Endothelial cell (in vitro differentiated cells): ENCODE measurements at places on chromosomes 12 and 14. TPM values are rescaled to one million over a fixed set of nuclear protein-coding genes. Genes with fewer than 3 reads are reported as not detected.

FAM186B gene
- 1.9 TPM for total RNA-seq

MAGOHB gene
- total RNA-seq, result 23.8 TPM

PTGDR gene
- total RNA-seq, result 0.23 TPM

GRCh38 chr14:94924189-94924588 lies 154.3 kb upstream of the GSC start:
- no peak for DNase-seq

- no peak for DNase-seq
These were observed 114.9 kb upstream of the PWP1 start for GRCh38 chr12:107570721-107571120.

DNA sequence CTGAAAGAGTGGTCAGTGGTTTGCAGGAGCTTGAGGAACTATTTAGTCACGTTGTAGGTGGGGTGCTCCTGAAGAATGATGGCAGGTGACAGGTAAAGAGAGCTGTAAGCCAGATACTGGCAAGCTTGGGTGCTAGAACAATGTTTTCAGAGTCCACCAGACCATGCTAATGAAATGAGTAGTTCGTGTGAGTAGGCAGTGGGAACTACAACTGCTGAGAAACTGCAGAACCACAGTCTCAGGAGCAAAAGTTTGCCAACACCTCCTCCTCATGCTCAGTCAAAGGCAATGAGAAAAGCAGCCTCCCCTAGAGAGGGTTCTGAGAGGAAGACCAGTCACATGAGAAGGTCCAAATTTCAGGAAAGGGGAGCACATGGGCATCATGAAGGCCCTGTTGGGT lies 91.3 kb downstream of the PRKD1 start:
- no peak for DNase-seq

GRCh38 chr12:30197392-30198057 lies 413.8 kb upstream of the TMTC1 start:
- no peak for DNase-seq

DNA sequence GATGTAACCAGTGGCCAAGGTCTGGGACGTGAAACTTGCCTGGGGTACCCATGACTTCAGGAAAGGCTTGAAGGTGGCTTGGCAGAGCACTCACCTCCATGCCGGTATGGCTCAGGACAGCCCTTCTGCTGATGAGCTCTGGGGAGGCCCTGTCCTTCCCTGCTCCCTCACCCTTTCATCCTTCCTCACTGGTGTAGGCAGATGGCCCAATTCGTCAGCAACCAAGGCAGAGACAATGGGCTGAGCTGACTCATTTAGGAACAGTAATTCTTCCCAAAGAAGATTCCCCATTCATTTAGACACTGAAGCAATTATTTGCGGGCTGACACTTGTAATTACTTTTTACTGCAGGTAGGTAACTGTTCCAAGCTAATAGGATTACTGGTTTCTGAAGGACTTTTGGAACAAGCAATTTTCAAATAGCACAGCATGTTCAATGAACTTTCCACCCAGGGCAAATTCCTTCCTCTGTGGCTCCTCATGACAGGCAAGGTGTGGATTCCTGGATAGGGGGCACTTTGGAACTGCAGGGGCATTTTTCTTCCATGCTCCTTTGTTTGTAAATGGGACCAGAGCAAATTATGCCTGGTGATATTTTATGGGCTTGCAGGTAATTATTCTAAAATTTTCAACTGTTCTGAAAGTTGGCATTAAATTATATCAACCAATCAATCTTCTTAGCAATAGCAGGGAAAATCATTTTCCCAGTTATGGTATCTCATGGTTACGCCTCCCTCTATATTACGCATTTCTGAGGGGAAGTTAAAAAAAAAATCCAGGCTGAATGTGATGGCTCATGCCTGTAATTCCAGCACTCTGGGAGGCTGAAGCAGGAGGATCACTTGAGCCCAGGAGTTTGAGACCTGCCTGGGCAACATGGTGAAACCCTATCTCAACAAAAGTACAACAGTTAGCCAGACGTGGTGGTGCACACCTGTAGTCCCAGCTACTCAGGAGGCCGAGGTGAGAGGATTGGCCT lies 24.1 kb upstream of the NRDE2 start:
- no peak for DNase-seq

GRCh38 chr12:14207905-14208551 lies 157.5 kb upstream of the ATF7IP start:
- no peak for DNase-seq

- no peak for DNase-seq
These were observed 9.7 kb upstream of the HCAR1 start for GRCh38 chr12:122740351-122740750.

DNA sequence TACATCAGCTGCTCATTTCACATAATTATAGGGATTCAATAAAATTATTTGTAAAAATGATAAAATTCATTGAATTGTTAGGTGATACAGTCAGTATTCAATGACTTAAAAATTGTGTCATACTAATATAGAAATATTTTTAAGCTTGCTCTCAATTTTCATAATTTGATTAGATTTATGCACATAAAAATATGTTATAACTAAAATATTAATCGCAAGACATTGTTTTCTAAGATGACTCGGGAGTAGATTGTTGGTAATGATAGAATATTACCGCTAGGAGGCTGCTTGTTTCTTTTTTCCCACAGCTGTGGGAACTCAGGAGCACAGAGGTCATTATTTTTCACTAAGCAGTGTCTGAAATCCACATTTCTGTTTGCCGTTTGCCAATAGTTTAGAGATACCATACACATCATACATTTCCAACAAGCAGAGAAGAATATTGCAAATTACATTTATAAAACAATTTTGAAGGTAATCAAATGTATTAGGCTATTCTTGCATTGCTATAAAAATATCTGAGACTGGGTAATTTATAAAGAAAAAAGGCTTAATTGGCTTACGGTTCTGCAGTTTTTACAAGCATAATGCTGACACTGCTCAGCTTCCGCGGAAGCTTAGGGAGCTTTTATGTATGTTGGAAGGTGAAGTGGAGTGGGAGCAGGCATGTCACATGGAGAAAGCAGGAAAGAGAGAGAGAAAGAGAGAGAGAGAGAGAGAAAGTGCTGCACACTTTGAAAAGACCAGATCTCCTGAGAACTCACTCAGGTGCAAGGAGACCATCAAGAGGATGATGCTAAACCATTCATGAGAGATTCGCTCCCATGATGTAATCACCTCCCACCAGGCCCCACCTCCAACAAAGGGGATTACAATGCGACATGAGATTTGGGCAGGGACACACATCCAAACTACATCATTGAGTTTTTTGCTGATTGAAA lies 9.2 kb downstream of the CD69 start:
- DNase-seq, result no peak

- DNase-seq, result no peak
These were observed 71.5 kb downstream of the PRMT8 start for GRCh38 chr12:3562484-3562883.
